ENCODE measurements at places on chromosomes 6 and 20. TPM values are rescaled to one million over a fixed set of nuclear protein-coding genes. Genes with fewer than 3 reads are reported as not detected.

DEFB124 gene
- total RNA-seq: not detected

OTOR gene
- not detected for total RNA-seq

ZBTB12 gene
- 0.43 TPM for total RNA-seq

ANGPT4 gene
- not detected for total RNA-seq

PLCB4 gene
- 22.2 TPM for total RNA-seq

DEF6 gene
- total RNA-seq: 14.9 TPM

POM121L2 gene
- total RNA-seq: not detected

DNA sequence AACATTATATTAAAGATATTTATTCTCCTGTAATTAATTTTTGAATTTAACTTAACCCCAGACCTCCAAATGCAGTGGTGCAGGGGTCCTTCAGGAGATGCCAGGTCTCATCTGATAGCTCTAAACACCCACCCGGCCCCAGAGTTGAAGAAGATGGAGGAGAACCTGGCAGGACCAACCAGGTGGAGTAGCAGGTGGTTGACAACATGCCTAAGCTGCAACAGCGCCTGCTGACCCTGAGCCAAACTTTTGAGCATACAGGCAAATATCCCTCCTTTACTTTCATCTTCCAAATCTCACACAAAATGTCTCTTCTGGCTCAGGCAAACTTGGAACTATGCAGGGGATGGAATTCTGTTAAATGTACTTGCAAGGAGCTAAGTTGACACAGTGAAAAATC is 145.3 kb upstream of the TCF21 start:
- DNase-seq: no peak

DNA sequence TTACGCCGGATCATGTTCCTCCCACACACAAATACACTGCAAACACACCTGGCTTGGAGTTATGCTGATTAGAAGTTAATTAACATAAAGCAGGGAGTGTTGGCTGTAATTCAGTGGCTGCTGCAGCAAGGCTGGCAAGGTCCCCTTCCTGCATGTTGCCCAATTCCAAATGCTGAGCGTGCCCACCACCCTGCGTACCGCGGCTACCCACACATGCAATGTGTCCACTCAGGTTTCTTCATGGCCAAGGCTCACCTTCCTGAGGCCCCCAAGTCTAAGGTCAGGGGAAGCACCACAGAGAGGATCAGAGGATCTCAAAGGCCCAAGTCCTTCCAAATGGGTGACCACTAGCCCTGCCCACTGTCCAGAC is 11.6 kb upstream of the PRND start:
- DNase-seq: no peak

DNA sequence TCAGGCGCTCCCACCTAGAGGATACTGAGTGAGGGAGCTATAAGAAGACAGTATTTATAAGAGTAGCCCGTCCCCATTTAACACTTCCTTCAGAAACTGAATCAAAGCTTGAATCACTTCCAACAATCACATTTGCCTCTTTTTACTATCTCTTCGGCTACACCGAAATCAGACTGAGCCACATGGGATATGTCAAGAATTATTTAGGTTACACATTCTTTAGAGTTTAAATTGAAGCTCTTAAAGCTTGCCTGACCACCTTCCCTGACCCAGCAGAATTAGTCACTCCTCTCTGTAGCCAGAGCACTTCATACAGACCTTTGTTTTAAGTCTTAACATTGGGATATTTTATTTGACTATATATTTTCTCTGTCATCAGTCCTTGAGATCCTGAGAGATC is 163.7 kb downstream of the MAFB start:
- peak; percentile 12 for DNase-seq

DNA sequence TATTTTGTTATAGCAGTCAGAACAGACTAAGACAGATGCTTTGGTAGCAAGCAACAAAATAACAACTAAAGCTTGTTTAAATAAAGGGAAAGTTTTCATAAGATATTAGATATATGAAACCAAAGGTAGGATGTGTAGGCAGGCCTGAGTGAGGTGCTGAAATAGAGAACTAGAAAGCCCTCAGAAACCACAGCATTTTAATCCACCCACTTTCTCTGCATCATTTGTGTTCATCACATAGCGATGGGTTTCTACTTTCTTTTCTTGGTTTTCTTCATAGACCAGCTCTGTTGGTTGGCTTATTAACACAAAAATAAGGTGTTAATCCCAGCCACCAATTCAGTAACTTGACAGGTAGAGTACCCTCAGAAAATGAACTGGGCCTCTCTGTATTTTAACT is 58.6 kb downstream of the RPS12 start:
- no peak for DNase-seq

GRCh38 chr6:16742116-16742515 is 19.1 kb downstream of the ATXN1 start:
- DNase-seq: no peak

- DNase-seq: no peak
Measured at GRCh38 chr20:45304464-45304999, 2.1 kb upstream of the RBPJL start.

DNA sequence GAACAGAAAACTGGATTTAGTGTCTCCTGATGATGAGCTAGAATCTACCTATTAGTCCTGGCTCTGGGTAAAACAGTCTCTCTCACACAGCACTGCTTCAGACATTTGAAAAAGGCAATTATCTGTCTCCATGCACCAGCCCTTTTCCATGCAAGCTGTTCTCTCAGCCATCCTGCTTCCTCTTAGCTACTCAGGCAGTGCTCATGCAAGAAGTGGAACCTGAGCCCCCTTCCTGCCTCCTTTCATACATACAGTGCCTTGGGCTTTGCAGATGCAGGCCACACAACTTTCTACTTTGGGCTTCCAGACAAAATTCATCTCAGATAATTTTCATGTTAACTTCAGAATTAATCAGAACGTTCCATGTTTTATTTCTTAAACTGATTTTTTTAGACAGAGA is 151.3 kb downstream of the RALGAPA2 start:
- no peak for DNase-seq

DNA sequence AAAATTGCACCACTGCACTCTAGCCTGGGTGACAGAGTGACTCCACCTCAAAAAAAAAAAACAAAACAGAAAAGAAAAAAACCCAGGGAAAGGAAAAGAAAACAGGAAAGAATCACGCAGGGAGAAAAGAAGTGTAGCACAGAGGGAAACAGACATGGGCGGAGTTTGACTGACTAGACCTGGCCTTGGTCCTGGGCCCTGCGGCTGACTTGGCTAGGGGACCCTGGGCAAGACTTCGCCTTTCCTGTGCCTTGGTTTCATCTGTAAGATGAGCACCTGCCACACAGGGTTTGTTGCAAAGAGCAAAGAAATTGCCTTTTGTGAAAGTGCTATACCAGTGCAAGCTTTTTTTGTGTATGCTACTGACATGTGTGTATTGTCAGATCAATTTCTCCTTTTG is 71.3 kb upstream of the KCNG1 start:
- no peak for DNase-seq

GRCh38 chr20:17838921-17839320 is 129.7 kb downstream of the SNX5 start:
- no peak for DNase-seq

DNA sequence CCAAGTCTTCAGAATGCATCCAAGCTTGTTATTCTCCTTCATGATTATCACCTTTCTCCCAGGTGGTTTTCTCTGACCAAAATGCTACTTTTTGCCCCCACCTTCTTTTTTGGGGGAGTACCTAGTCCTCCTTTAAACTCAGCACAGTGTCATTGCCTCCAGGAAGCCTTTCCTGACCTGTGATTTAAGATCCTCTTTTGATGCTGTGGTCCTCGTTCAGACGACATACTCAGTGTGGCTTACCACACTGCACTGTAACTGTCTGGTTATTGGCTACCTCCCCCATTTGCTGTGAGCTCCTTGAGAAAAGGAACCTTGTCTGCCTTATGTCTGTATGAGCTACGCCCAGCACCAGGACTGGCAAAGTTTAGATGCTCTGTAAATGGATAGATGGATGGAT is 14.6 kb downstream of the SAYSD1 start:
- no peak for DNase-seq

DNA sequence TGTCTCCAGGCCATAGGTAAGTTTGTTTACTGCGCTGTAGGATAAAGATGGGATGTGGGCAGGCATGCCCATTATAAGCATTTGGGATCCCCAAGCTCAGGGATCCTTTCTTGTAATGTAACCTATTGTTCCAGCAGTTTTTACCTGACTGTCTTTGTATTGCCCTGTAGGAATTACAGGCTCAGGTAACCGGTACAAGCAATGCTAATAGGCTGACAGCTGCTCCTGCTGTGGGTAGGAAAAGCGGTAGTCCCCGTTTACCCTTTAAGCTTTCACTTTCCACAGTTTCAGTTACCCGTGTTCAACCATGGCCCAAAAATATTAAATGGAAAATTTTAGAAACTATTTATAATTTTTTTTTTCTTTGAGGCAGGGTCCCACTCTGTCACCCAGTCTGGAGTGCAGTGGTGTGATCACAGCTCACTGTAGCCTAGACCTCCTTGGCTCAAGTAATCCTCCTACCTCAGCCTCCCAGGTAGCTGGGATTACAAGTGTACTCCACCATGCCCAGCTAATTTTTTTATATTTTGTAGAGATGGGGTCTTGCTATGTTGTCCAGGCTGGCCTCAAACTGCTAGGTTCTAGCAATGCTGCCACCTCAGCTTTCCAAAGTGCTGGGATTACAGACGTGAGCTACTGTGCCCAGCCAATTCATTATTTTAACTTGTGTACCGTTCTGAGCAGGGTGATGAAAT is 108.6 kb downstream of the CDYL start:
- DNase-seq: no peak

DNA sequence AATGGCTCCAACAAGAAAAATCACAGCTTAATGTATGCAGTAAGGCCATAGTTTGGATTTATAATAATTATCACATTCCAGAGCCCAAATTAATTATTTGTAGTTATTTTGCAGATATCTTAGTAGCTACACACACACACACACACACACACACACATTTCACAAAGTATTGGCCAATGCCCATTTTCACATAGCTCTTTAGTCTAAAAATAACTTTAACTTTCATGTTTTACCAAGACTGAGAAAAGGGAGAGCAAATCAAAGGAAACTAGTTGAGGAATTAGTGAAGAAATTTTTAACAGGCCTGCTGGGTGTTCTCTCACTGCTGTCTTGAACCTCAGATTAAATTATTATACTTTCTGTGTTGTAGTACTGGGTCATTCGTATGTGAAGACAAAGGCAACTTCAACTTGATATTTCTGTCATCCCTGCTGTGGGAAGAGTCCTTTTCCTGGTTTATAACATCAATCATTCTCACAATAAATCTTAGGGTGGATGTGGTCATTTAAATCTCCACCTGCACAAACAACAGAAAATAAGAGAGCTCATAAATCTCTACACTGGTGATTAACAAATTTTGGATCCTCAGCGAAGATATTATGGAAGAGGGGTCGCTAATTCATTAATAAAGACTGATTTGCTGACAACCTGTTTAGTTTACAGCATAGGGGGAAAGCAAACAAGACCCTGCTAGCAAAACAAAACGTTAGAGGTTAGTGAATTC is 1.6 kb upstream of the TCF21 start:
- no peak for DNase-seq

DNA sequence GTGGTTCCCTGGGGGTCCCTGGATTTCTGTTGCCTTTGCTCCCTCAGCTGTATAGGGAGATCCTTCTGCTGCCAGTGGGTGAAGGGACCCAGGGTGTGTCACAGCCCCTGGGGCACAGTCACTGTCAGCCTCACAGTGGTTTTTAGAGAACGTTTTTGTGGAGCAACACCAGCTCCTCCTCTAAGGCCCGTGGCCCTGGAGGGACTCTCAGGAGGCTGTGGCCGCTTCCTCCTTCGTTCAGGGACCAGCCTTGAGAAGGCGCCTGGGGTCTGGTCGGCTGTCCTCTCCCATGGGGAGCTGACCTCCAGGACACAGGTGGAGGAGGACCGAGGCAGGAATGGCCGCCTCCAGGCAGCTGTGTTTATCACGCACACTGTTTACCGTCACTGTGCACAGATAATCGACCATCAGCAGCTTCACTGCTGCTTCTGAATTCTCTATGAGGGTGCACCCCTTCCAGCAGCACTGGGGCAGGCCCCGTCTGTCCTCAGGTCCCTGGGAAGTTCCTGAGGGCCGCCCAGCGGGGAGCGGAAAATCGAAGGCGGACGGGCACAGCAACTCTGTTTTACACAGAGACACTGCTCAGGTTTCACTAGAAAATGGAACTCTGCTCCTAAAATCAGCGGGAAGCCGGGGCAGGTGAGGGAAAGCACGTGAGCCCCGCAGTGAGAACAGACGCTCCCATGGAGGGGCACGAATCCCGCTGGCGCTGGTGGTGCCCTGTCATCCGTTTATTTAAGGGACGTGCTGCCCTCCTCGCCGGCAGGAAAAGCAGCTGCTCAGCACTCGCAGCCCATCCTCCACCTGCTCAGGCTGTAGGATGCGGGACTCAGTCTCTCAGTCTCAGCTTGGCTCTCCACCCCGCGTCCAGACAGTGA is 10.4 kb upstream of the FRMD1 start:
- DNase-seq: no peak

DNA sequence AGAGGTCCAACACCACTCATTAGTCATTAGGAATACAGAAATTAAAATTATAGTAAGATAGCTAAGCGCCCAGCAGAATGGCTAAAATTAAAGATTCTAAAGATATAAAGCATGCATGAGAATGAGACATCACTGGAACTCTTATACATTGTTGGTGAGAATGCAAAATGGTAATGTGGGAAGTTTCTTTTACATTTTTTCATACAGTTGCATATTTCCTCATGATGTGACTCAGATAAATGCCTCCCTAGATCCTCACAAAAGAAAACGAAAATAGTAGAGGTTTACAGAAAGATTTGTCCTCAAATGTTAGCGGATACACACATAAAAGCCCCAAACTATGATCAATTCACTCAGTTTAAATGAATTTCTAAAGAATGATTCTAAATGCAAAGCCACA is 633.7 kb upstream of the GJE1 start:
- no peak for DNase-seq

DNA sequence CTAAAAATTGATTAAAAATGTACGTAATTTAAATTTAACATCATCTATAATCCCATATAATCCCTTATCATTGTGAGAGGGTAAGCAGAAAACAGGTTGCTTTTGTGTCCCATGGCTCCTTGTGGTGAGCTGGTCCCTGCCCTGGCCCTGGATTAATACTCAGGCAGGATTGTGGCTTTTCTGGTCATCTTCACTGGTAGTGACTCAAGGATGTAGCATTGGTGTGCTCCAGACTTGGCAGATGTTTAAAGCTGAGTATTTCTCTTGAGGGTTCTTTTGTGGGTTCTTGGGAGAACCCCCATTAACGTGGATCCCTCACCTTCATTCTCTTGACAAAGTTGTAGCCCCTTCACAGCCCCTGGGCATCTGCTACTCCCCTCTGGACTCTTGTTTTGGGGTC is 39.3 kb downstream of the SNRNP48 start:
- DNase-seq: no peak

DNA sequence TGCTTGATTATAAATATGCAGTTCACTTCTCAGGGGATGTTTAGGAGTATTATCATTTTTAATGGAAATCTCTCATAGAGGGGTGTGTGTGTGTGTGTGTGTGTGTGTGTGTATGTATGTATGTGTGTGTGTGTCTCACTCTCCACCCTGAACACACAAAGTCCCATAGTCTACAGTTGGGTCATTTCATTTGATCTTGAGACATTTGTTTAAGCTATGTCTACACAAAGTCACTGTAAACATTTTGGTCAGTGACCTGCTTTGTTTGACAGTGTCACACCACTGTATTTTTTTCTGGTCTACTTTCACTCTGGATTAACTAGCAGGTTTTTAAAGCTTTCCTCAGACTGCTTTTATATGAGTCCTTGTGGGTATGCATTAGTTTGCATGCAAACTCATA is 215.2 kb downstream of the GRIK2 start:
- DNase-seq: no peak

- no peak for DNase-seq
Measured at GRCh38 chr6:144123836-144124235, 26.5 kb upstream of the STX11 start.

GRCh38 chr20:8509809-8510208 is 377.7 kb downstream of the PLCB1 start:
- no peak for DNase-seq
